ENCODE measurements at places on chromosomes 12 and 14.

DNA sequence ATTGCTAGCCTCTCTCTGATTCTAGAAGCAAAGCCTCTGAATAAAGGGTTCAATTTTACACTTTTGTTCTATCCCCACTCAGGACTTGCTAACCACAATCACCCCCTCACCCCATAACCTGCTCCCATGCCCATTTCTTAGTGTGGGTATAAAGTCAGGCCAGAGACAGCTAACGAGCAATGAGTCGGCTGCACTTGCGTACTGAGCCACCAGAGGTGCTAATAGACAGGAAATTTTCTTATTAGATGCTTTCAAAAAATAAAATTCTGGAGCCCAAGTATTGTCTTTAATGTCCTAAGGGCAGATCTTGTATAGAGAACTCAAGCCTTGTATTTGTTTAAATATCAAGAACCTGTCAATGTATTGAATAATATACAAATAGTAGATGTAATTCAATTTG is 256.9 kb downstream of the SYT1 start:
- no peak for DNase-seq

DNA sequence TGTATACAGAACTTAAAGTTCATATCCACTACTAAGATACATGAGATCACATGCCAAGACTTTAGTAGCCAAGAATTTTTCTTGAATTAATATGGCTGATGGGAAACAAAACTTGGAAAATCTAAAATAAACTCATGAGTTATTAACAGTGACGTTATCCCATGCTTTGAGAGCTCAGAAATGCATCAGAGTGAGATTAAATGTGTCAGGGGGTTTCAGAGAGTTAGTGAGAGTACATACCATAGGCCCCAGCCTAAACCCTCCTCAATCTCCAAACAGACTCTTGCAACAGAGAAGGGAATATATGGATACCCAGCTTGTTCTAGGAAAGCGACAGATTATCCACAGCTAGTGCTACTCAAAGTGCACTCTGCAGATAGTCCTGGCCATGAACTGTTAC is 19.3 kb downstream of the SLC35F4 start:
- no peak for DNase-seq

GRCh38 chr12:26846416-26846815 is 13.4 kb upstream of the ITPR2 start:
- no peak for DNase-seq

DNA sequence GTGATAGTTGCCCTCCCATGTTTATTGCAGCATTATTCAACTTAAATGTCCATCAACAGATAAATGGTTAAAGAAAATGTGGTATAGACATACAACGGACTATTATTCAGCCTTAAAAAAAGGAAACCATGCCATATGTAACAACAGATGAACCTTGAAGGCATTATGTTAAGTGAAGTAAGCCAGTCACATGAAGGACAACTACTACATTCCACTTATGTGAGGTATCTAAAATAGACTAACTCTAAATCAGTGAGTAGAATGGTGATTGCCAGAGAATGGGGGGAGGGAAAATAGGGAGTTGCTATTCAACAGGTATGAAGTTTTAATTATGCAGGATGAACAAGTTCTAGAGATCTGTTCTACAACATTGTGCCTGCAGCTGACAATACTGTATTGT is 10.1 kb downstream of the PCNX4 start:
- no peak for DNase-seq

DNA sequence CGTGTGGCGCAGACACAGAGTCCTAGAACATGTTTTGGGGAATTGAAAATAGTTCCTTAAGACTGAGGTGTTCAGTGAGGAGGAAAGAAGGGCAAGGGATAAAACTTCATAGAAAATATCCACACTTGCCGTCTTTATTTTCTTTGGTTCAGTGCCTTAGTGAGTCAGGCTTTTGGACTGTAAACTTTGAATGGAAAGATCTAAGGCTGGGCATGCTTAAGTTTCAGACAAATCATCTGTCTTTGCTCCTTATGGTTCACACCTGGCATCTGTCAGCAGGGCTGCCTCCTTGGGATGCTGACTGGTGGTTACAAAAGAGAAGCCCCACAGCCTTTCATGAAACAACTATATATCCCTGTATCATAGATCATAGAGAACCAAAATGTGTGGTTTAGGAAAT is 136.3 kb upstream of the PRICKLE1 start:
- no peak for DNase-seq

DNA sequence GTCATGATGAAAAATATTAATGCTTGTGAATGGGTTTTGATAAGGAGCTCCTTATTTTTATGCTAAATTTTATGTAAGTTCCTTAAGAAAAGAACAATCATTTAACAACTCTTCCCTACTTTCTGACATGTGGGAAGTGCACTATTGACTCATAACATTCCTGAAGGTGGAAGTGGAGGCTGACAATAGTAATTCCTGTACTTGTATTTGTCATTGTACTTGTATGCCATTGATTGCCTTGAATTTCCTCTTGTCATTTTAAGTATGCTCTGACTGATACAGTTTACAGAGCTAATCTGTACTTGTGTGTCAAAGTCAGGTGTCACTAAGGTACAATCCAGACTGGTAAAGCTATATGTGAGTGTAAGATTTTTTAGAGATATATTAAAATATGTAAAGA is 440.0 kb downstream of the SLC16A7 start:
- no peak for DNase-seq

GRCh38 chr14:87171141-87171540 is 821.8 kb downstream of the GALC start:
- no peak for DNase-seq
